ENCODE measurements at places on chromosomes 3 and 15.
A peak's percentile ranks its signal among the peaks of the same experiment; 100 is the strongest.

DNA sequence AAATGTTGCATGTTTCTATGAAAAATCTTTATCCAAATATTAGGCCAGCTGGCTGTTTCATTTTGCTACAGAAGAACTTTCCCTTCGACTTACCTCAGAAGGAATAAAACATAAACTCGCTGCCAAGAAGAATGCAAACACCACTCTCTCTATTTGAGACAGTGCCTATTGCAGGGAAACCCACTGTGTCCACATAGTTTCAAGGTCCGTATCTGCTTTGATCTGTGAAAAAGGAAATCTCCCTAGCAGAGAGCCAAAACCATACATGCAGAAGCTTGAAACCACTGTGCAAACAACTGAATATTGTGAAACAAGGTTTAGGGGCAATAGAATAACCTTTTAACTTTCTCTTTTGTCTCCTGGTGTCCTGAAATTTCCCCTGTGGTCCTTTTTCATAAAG, 35.0 kb upstream of the CAPN7 start:
- DNase-seq: no peak

DNA sequence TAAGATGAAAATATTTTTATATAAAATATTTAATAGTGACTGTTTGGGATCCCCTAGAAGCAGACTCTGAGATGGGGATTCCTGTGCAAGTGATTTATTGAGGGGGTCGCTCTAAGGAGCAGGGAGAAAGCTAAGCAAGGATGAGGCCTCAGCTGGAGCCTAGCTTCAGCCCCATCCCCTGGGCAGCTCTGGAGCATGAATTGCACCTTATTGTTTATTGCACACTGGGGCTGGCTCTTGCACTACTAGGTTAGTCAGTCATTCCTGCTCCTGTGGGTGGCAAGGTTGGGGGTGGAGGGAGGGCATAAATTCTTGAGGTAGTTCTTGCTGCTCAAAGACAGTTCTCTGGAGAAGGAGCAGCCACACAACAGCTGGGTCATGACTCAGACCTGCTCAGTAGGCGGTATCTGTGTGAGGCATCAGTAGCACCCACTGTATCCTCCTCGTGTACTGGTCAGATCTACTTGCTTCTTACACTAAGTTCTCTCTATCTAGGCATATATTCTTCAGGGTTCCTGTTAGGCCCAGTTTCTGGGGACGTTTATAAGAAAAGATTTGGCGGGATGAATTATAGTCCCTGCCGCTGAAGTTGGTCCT, 27.2 kb upstream of the TNFSF10 start:
- peak; percentile 77 for DNase-seq

- no peak for DNase-seq
Measured at GRCh38 chr3:17239417-17239816, 354.7 kb downstream of the PLCL2 start.

DNA sequence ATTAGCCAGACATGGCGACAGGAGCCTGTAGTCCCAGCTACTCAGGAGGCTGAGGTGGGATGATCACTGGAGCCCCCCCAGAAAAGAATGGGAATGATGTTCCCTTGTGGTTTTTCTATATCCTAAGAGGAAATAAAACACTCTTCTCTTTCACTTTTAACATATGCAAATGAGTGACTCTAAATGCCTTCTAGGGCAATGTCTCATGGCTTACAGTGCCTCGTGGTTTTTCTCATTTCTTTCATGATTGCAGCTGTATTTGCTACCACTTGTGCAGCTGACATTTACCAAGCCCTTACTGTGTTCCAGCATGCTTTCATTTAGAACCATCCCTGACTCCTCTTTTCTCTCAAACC, 26.4 kb downstream of the STOML1 start:
- DNase-seq: peak; percentile 39

GRCh38 chr3:183349421-183350157, 78.8 kb downstream of the MCF2L2 start:
- DNase-seq: no peak

- peak; percentile 73 for DNase-seq
Measured at GRCh38 chr15:77633134-77633912, 611 bp upstream of the LINGO1 start.

- no peak for DNase-seq
Measured at GRCh38 chr15:65088643-65089021, 12.1 kb downstream of the KBTBD13 start.

DNA sequence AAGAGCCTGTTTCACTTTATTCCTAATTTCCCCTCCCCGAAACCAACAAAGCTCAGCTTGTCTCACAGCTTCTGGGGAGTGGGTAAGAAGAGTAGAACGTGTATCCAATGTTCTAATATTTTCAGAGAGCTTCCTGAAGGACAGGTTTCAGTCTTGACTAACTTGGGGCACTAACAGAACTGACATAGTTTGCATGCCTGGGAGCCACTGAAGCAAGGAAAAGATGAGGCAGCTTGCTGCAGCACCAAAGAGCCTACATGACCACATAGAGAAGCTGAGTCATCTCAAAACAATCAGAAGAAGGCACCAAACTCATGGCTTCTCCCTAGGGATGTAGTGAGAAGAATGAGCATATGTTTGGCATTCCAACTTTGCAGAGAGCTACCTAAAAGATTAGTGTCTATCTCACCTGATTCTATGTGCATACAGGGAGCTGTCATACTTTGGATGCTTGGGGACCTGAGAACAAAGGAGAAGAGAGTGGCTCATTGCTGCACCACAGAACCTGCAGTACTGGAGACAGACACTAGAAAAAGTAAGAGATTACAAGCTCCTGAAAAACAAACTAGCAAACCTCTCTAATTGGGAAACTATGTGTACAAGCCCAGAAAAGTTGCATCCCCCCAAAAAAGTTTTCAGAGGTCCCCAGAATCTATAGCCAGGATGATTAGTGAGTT, 86.9 kb downstream of the DCLK3 start:
- DNase-seq: no peak

- no peak for DNase-seq
Measured at GRCh38 chr3:156304406-156304805, 184.0 kb downstream of the KCNAB1 start.

DNA sequence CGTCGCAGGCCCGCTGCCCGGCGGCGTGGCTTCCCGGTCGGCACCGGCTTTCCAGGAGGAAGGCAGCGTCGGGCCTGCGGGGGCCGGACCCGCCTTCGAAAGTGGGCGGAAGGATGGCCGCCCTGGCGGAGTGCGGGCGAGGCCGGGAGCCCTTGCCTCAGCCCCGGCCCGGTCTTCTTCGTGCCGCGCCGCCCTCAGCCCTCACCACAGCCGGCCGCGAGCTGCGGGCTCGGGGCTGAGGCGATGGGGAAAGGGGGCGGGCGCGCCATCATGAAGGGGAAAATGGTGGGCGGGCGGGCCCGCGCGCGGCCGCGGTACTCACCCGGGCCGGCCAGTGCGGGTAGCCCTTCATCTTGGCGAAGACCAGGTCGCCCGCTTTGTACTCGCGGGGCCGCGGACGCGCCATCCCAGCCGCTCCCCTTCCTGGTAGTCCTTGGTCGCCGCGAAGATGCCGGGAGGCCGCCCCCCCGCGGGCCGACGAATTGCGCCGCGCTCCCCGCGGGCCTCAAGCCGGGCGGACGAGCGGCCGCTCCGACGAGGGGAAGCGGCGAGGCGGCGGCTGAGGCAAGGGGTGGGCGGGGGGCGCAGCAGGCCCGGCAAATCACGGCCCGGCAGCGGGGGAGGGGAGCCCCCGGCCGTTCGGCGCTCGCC, 489 bp downstream of the HDGFL3 start:
- no peak for DNase-seq

- DNase-seq: no peak
Measured at GRCh38 chr3:72745146-72745999, 102.9 kb downstream of the SHQ1 start.

GRCh38 chr3:125357032-125357658, 18.0 kb downstream of the ZNF148 start:
- DNase-seq: peak; percentile 67

GRCh38 chr3:13277196-13277813, 142.8 kb downstream of the NUP210 start:
- no peak for DNase-seq

DNA sequence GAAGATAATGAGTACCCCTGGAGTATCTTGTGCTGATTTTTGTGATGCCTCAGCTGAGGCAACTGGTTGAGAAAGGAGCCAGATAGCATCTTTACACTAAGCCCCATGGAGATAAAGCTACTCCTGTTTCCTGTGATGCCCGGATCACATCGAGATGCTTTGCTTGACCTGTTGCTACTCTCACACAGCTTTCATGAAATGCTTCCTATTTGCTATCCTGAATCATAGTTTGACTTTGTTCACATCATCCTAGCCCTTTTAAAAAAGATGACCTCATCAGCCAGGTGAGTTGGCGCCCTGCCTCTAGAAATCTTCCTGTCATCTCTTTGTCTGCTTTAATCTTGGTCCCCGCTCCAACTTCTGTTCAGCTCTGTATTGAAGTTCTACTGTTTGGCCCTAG, 409.6 kb upstream of the TBL1XR1 start:
- no peak for DNase-seq

DNA sequence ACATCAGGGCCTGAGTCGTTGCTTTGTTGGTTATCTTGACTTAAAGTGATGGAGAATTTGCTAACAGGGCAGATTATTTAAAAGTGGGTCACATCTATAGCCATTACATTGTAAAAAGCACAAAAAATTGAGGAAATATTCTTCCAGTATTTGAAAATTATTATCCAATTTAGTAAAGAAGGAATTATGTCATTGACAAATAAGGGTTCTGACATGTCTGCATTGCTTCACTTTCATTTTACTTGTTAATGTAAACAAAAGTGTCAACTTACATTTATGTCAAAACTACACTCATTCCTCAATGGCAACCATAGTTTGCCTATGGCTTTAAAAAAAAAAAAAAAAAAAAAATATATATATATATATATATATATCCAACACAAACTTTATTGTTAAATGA, 3.4 kb upstream of the PARP14 start:
- no peak for DNase-seq

DNA sequence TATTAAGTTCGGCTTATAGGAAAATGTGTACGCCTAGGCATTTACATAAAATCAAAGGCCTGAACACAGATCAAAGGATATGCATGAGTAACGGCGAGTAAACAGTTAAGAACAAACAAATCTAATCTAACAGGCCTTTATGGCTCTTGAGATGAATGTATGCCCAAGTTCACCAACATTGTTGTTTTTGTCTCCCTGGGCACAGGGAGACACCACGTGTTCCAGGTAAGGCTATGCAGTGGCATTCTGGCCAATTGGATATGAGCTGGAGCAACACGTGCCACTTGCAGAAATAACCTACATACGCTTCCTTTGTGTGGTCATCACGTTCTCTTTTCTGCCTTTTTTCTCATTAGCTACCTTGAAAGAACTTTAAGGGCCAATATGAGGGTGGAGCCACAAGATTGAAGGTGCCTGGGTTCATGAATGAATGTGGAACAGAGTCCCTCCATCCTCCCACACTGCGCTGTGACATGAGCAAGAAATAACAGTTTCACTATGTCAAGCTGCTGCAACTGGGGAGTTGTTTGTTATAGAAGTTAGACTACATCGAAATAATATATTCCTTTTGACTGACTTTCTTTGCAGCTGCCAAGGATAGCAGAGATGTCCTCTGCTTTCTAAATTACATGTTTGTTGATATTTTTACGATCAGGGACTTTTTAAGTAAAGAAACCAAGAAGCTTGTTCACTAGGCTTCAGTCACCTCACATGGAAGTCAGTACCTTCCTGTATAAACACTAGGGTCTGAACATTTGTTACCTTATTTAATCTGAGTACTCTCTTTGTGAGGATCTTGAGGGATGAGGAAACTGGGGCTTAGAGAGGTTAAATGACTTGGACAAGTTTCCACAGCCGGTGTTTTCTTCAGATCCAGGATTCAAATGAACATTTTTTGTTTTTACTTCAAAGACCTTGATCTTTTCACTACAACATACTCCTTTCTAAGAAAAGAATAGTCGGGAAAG, 427.5 kb upstream of the TBL1XR1 start:
- DNase-seq: no peak

DNA sequence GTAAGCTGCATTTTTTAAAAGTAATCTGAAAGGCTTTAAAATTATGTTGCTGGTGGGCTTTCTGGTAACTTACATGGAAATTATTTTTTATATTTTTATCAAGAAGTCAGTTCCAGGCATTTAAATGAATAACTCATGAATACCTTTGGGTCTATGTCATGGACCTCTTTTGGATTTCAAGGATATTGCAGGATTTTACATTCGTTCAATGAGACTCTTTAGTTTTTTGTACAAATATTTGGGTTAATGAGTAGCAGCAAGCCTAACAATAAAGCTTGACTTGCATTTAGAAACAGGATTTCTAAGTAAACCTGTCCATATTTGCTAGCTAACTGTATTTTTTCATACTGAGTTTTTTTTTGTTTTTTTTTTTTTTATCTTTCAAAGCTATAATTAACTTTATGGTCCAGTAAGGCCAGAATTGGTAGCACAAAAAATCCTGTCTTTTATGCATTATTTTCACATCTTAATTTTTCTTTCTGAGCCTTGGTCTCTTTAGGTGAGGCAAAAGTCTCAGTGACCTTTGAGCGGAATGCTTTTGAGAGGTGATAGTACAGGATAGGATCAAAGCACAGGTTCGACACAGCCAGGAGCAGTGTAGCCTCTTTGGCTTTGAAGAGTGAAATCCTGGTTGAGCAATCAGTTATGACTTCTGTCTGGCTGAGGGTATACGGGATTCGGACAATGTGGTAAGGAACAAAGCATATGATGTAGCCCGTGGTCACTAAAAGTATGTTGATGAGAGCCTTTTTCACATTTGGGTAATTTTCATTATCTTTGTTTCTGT, 4.8 kb downstream of the GPR171 start:
- DNase-seq: no peak

DNA sequence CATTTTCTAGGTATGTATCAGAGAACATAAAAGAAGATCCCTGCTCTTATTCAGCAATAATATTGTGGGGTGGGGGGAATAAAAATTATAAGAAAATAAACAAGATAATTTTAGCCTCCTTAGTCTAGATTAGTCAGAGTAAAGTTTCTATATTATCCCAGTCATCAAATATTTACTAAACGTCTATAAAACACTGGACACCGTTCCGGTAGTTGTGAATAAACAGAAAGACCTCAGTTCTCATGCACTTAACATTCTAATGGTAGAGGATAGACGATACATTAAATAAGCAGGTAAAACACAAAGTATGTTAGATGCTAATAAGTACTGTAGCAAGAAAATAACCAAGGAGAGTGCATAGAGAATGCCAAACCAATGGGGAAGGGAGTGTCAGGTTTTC, 425.0 kb downstream of the GBE1 start:
- DNase-seq: no peak

- no peak for DNase-seq
Measured at GRCh38 chr3:169658311-169658931, 5.1 kb downstream of the MECOM start.

GRCh38 chr3:31880020-31880419, 101.0 kb downstream of the OSBPL10 start:
- DNase-seq: no peak

- peak; percentile 37 for DNase-seq
Measured at GRCh38 chr3:183252973-183253527, at the start of gene B3GNT5. TSS of gene B3GNT5 (plus strand) at chr3:183253253. CDS start at chr3:183269799, 16,546 bp downstream.

DNA sequence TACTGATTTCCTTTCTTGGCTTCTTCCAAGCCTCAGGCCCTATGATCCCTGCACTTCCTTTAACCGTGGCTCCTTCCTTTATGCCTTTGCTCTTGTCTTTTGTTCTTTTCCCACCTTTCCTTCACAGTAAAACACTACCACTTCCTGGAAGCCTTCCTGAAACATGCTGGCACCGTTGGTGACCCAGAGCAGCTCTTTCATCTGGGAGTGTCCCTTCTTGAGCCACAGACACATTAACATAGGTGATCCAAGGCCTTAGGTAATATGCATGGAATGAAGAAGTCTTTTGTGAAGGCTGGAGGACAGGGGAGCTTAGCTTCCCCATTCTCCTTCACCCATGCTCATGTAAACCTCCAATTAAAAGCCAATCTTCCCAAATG, 39.4 kb downstream of the AMOTL2 start:
- no peak for DNase-seq

GRCh38 chr3:3368306-3368705, 188.8 kb upstream of the CRBN start:
- no peak for DNase-seq

- DNase-seq: no peak
Measured at GRCh38 chr3:20604659-20605058, 418.7 kb upstream of the SGO1 start.

All from activated CD8-positive, alpha-beta T cell treated with anti-CD3 and anti-CD28 coated beads, Interleukin-2, amount 10 ng/mL, durations not matched to agents 7 days and 5 days (primary cell).